Stimulated activated CD8-positive, alpha-beta memory T cell treated with anti-CD3 and anti-CD28 coated beads, Interleukin-7, amount 100 ng/mL, for 48 hours (primary cell): ENCODE measurements at places on chromosomes 7 and 10.

DNA sequence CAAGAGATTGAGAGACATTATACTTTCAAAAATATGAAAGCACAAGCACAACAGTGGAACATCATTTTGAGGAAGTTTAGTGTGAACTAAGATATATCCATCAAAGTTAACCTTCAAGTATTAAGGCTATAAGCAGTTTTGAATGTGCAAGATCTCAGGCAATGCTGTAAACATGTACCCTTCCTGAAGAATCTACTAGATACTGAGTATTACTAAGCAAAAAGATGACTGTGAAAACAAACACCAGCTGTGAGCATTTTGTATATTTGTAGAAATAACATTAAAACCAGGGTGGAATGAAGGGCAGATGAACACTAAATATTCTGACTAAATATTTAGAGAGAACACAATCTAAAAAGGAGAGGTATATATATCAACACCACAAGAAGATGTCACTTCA lies 41.3 kb upstream of the ADRA2A start:
- DNase-seq, result no peak

DNA sequence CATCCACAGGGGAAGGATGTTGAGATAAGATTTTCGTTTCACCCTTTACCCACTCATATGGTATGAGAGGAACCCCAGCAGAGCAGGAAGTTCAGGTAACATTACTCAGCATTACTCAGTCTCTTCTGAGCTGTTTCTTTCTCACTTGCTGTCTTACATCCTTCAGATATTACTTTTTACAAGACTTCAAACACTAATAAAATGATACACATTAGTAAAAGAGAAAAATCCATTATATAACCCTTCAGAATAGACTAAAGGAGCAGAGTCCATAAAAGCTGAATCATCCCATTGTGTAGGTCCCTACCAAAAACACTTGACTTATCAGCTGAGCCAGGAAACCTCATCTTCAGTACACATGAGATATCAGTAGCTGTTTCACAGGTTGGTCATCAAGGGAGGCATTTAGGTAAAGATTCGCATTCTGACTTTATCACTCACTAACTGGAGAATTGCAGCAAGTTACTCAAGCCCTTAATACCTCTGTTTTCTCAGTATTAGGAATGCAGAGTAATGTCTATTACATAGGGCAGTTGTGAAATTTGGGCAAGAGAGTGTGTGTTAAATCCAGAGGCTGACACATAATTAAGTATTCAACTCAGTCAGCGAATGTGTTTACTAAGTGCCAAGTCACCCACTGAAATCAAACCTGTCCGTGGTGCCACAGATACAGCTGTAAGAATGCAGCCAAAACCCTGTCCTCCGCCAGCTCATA lies 44.7 kb downstream of the KLF6 start:
- no peak for DNase-seq

GRCh38 chr10:119522747-119523426 lies 19.6 kb downstream of the RGS10 start:
- no peak for DNase-seq

- DNase-seq, result no peak
Measured at GRCh38 chr7:30815951-30816644, 44.9 kb downstream of the MINDY4 start.

DNA sequence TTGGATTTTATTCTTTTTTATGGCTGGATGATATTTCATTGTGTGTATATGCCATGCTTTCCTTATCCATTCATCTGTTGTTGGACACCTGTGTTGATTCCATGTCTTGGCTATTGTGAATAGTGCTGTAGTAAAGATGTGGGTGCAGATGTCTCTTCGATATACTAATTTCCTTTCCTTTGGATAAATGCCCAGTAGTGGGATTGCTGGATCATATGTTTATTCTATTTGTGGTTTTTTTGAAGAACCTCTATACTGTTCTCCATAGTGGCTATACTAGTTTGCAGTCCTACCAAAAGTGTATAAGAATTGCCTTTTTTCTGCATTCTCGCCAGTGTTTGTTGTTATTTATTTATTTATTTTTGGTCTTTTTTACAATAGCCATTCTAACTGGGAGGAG lies 159.8 kb downstream of the WNT2 start:
- DNase-seq, result no peak

- peak; percentile 33 for DNase-seq
Measured at GRCh38 chr10:74589226-74589673, 237.2 kb upstream of the KAT6B start.

GRCh38 chr7:132410861-132411541 lies 165.3 kb downstream of the PLXNA4 start:
- no peak for DNase-seq

DNA sequence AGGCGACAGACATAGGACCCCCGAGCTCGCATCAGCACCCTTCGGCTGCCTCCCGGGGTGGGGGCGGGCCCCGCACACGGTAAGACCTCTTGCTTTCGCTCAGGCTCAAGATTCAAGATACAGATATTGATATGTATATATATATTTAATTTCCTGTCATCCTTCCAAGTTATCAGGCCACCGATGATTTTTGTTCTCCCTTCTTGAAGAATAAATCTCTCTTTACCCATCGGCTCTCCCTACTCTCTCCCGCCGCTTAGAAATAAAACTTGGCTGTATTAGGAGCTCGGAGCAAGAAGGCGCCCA lies 603 bp downstream of the ADRA2A start:
- DNase-seq, result no peak

- no peak for DNase-seq
Measured at GRCh38 chr7:128073671-128074310, 42.6 kb upstream of the LRRC4 start.

DNA sequence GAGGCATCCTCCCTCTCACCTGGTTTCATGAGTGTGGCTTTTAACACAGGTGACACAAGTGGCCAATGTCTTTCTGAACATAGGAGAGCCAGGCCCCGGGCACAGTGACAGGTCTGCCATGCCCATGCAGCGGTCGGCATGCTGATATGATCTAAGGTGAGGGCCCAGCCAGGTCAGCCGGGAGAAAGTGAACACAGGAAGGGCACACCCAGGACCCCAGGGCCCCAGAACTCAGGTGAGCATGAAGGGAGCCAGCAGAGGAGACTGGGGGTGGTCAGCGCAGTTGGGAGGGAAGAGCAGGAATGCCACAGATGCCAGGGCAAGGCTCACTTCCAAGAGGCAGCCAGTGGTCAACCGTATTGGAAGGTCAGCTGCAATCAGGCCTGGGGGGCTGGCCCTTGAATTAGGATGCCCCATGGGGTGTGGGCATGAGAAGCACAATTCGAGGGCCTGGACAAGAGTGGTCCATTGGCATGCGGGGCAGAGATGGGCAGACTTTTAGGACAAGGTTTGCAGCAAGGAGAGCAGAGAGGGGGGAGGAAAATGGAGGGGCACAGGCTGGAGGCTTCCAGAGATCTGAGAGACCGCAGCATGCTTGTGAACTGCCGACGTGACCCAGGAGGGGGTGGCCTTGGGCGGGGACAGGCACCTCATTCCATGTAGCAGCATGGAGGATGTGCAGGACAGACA lies 3.9 kb upstream of the INPP5A start:
- no peak for DNase-seq

- peak; percentile 66 for DNase-seq
Measured at GRCh38 chr10:88270871-88271713, 312.0 kb downstream of the RNLS start.

DNA sequence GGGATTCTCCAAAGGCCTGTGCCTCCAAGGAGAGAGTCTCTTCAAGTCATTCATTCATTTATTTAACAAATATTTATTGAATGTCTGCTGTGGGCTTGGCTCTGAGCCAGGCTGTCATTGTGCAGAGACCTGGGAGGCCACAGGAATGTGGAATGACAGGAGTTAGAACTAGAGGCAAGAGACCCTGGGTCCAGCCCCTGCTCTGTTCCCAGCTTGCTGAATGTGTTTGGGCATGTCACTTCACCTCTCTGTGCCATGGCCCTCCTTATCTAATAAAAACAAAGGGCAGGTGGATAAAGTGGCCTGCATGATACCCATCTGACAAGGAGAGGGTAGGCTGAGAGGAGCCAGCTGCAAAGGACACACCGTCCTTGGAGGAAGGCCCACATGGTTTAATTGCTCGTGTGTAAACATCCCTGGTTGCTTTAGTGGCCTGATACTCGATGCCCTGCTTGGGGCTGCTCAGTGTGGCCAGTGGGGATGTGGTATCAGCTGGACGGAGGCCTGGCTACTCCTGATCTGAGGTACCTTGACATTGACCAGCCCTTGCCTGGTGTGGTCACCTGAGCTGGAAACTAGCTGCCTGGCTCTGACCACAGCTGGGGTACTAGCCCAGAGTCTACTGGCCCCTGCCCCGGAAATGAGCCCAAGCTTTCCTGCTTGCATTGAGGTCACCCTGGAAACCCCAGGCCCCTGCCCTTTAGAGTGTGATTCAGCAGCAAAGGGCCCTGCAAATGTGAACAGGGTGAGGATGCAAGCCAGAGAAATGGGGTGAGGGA lies 116.2 kb downstream of the CDH23 start:
- no peak for DNase-seq

DNA sequence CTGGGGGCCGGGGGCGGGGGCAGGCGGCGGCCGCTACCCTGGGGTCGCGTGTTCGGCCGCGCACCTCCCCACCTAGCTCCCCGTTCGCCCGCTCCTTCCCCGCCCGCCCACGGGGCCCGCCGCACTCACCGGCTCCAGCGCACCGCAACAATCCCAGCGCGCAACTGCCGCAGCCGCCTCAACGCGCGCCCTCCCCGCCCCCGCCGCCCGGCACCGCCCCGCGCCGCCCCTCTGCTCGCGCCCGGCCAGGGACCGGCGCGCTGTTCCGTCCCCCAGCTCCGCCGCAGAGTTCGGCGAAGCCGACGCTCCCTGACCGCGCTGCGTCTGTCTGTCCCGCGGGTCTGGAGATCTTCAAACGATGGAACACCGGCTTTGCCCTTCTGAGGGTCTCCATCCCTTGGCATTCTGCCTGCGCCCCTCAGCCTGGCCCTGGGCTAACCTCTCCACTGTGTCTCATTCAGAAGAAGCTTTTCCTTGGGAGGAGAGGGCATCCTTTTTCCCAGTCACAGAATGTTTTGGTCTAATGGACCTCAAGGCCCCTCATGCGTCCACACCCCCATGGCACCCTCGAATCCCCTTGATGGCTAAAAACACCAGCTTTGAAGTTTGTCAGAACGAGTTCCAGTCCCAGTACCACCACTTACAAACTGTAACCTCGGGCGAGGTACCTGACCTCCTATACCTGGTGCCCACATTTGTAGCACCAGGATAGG lies at the start of gene NT5C2:
NT5C2 (minus strand) TSS at position 166 of the 713 bp plus-strand sequence. CDS start 18,314 bp downstream, outside the sequence.
- peak; percentile 59 for DNase-seq

GRCh38 chr7:151923097-151923876 lies 33.0 kb upstream of the GALNTL5 start:
- DNase-seq, result no peak

GRCh38 chr10:71436268-71437125 lies 39.8 kb downstream of the CDH23 start:
- DNase-seq, result no peak

- DNase-seq, result no peak
Measured at GRCh38 chr10:99304862-99305229, 24.3 kb upstream of the CNNM1 start.

DNA sequence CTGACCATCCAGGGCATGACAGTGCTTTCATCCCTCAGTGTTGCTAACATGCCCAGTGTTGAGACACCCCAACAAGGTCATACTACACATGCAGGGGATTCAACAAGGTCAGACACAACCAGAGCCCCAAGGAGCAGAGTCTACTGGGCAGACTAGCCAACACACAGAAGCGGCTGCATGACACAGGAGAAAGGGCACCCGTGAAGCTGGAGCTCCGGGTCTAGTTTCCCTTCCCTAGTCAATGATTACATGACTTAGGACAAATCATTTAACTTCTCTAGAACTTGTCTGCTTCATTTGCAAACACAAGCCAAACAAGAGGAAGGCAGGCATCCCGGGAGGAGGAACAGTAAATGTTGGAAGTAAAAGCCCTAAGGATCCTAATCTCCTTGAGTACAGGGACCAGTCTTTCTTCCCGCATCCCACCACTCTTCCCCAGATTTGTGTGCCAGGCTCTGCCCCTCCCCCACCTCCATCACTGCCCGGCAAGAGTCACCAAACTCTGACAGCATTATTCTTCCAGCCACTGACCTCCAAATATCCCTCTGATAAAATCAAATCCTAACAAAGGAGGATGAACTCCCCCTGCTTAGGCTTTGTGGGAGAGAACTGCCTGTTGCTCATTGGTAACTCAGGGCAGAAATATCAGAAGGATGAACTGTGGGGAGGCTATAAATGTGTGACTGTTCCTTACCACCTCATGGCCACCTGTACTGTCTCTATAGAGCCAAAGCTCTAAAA lies 104.3 kb downstream of the KCNMA1 start:
- DNase-seq, result no peak
